ENCODE measurements at places on chromosomes 12 and 14.

GRCh38 chr14:61695695-61696527, 598 bp downstream of the HIF1A start:
- DNase-seq: peak; percentile 56

DNA sequence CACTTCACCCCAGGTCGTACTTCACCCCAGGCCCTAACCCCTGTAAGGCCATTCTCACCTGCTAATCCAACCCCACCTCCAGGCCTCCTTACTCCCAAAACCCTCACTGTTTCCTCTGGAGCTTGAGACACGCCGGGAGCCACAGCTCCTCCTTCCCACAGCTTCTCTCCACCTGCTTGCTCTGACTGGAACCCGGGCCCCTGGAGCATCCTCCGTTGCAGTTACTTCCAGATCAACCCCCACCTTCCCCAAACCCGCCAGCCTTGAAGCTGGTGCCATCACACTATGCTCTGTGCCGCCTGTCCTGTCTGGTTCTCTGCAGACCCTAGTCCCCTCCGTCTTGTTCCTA, 34.6 kb upstream of the PPP2R5C start:
- DNase-seq: no peak

DNA sequence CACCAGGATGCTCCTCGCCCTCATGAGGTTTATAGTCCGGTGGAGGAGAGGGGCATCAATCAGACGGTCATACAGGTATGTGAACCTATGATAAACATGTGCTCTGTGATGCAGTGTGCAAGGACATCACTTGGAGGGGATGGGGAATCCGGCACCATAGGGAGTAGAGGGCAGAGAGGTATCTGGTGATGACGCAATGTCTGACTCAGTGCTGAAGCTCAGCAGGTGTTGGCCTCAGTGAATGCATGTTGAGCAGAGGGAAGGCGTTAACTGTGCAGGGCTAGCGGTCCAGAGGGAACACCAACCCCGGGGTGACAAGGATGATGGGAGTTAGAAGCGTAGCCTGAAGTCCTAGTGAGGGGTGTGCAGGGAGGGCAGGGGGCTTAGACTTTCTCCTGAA, 200.9 kb downstream of the TMEM132C start:
- no peak for DNase-seq

DNA sequence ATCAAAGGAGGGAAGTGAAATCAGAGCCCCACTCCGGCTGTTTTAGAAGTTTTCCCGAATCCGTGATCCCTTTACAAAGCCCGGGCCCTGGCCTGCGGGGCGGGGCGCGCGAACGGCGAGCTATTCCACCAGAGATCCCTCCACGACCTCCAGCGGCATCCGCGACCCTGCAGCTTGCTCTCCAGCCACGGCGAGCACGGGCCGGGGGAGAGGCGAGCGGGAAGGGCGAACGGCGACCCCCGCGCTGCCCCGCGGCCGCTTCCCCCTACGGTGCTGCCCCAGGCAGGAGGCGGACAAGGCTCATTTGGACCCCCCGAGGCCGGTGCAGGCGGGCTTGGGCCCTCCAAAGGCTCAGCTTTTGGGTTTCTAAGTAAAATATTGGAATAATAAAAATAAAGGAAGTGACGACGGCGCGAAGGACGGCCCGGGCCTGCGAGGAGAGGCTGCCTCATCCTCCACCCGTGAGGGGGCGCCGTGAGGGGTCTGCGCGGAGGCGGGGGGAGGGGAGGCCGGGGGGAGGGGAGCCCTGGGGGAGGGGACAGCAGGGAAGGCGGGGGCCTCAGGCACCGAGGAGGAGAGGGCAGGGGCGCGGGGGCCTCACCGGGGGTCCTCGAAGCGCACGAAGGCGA, 613 bp downstream of the SRSF9 start:
- peak; percentile 61 for DNase-seq

GRCh38 chr12:27191531-27191930, 52.6 kb upstream of the STK38L start:
- DNase-seq: no peak

DNA sequence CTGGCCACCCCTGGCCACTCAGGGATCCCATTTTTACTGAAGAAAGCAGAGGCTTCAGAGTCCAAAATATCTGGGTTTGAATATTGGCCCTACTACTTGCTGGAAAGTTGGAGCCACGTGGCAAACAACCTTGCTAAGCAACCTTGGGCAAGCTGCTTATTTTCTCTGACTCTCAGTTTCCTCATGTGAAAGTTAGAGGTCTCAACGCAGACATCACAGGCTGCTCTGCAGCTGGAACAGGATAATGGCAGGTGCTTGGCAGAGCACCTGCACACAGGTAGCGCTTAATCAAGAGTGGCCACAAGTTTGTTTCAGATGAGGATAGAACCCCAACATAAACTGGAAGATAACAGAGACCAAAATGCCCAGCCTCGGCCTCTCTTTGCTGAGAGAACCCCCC, 28.1 kb upstream of the CCND2 start:
- no peak for DNase-seq

GRCh38 chr14:54902143-54902520, 494 bp downstream of the GCH1 start:
- peak; percentile 84 for DNase-seq

- no peak for DNase-seq
These were observed 7.3 kb downstream of the GPR68 start for GRCh38 chr14:91237219-91237618.

GRCh38 chr12:2027351-2027750, 23.1 kb upstream of the DCP1B start:
- no peak for DNase-seq

- no peak for DNase-seq
These were observed 56.9 kb downstream of the MAP4K5 start for GRCh38 chr14:50475460-50475859.

DNA sequence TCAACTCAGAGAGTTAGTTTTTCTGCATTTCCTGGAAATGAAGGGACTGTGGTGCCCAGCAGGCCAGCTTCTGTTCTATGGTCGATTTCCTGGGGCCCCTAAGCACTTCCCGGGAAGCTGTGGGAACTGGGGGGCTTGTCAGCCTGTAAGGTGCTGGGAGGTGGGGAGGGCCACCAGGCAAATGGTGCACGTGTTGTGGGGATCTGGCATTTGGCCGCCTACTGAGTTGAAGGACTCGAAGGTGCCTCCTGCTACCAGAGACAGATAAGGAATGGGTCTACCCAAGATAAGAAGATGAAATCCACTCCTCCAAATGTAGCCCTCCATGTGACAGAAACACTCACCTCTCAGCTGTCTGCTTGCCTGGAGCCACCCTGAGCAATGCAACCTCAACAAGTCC, 341.7 kb downstream of the DPF3 start:
- no peak for DNase-seq

GRCh38 chr12:19085090-19085489, 44.4 kb upstream of the PLEKHA5 start:
- no peak for DNase-seq

DNA sequence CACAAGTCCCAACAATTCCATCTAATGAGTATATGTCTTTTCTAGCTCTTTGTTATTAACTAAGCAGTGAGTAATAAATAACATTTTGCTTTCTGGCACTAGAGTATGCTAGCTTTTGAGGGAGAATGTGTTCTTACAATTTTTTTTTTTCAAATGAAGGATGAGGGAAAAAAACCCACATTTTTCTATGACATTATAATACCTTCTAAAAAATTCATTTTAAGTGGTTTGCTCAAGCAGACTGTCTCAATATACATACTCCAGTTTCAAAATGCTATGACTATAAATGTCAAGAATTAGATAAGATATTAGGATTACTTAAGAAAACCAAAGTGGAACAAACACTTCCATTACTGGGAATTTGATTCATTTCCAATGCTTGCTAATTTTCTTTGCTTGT, 394.6 kb downstream of the C12orf75 start:
- DNase-seq: no peak

GRCh38 chr12:7433276-7433822, 10.6 kb downstream of the CD163L1 start:
- no peak for DNase-seq

- DNase-seq: no peak
These were observed 32.1 kb downstream of the GALNT16 start for GRCh38 chr14:69291891-69292561.

GRCh38 chr12:49930515-49931288, 19.8 kb upstream of the AQP2 start:
- no peak for DNase-seq

GRCh38 chr12:1932264-1932777, 13.9 kb upstream of the CACNA2D4 start:
- no peak for DNase-seq

- no peak for DNase-seq
These were observed at the start of gene RHOF for GRCh38 chr12:121793440-121793837. Gene RHOF, minus strand, starts transcription at chr12:121793688. Its CDS starts 55 bp downstream, at chr12:121793633.

- DNase-seq: no peak
These were observed 177.9 kb downstream of the PHLDA1 start for GRCh38 chr12:75853626-75854025.
